ENCODE measurements at places on chromosomes 1 and 21.

DNA sequence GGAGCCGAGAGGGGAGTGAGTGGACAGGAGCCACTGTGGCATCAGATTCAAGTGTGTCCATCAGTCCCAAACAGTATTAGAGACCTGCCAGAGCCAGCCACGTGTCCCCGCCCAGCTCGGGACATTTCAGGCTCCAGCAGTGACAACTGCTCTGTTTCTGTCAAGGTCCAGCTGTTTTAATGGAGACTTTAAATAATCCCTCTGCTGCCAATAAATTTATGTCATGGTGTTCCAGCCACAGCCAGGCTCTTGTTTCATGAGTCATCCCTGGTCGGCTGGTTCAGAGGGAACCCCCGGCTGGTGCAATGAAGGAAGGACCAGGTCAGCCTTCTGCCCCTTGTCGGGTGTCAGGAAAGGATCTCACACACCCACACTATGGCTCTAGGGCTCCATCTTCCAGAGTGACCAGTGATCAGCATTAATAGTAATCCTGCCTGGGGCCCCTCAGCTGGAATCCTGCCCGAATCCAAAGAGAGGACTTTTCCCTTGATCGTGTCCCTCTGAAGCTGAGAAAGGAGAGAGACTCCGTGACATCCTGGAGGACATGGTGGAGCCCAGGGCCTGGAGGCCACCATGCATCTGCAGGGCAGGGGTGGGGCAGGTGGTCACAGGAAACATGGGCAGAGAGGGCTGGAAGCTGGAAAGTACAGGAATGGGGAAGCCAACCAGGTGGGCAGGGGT is 197.3 kb downstream of the MATN1 start:
- DNase-seq: no peak

GRCh38 chr1:98749152-98749756 is 87.7 kb downstream of the SNX7 start:
- no peak for DNase-seq

DNA sequence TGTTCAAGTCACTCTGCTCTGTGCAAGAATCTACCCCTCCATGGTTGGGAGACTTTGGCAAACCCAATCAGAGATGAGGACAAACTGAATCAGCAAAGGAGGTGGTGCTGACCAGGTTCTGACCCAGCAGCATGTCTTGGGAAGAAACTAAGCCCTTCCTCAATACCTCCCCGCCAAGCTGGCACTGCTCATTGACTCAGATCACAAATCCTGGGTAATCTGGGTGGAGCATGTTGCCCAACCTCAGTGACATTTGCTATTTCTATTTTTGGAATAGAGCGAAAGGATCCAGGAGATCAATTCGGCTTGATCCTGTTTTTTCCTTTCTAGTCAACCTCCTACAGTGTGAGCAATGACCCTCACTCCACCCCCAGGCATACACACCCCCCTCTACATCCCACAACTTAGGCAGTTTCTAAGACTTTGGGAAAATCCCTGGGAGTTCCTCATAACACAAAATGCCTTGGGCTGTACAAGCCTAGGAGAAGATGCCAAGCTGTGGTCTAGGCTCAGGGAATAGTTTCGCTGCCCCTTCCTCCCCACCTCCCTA is 166.8 kb upstream of the KCNJ6 start:
- DNase-seq: no peak

GRCh38 chr1:234062166-234062565 is 157.7 kb downstream of the SLC35F3 start:
- no peak for DNase-seq

DNA sequence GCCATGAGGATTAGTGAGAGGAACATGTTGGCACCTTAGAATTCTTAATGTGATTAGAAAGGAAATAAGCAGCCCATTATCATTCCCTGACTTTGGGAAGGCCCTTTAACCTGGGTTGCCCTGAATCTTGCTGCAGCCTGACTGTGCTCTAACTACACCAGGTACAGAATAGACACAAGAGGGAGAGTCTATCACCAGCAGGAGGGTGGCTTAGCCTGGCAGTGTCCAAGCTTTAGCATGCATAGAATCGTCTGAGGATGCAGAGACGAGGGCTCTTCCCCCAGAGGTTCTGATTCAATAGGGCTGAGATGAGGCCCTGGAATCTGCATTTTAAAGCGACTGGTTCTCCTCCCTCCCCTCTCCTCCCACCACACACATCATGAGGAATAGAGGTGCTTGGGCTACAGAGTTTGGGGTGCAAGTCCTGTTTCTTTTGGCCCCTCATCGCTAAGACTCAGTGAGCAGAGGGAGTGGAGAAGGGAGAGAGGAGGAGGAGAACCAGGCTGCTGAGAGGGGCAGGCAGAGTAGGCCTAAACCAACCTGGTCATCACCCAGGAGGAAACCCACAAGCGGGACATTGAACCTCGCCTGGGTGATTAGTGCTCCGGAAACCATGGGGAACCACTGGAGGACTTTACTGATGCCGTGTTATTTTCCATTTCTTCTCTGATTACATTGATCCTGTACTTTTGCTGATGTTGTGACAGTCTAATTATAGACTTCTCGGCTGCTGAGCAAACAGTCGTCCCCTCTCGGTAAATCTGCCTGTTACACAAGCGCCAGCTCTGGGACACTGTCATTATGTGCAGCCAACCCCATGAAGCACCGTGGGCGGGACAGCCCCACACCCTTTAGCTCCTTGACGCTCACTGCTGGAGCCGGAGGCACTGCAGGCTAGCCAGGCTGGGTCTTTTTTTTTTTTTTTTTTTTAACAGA is 6.3 kb upstream of the TENT5C start:
- DNase-seq: no peak

DNA sequence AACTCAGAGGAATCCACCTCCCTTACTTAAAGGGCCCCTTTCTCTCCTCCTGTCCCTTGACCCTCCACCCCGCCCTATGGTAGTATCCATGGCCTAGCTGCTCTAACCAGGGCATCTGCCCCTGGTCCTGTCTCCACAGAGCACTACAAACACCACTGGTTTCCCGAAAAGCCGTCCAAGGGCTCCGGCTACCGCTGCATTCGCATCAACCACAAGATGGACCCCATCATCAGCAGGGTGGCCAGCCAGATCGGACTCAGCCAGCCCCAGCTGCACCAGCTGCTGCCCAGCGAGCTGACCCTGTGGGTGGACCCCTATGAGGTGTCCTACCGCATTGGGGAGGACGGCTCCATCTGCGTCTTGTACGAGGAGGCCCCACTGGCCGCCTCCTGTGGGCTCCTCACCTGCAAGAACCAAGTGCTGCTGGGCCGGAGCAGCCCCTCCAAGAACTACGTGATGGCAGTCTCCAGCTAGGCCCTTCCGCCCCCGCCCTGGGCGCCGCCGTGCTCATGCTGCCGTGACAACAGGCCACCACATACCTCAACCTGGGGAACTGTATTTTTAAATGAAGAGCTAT is 1.7 kb downstream of the BTG2 start:
- DNase-seq: no peak

GRCh38 chr1:56532350-56532683 is 47.0 kb downstream of the PLPP3 start:
- DNase-seq: no peak

GRCh38 chr1:183443011-183443410 is 24.8 kb upstream of the NMNAT2 start:
- DNase-seq: no peak

DNA sequence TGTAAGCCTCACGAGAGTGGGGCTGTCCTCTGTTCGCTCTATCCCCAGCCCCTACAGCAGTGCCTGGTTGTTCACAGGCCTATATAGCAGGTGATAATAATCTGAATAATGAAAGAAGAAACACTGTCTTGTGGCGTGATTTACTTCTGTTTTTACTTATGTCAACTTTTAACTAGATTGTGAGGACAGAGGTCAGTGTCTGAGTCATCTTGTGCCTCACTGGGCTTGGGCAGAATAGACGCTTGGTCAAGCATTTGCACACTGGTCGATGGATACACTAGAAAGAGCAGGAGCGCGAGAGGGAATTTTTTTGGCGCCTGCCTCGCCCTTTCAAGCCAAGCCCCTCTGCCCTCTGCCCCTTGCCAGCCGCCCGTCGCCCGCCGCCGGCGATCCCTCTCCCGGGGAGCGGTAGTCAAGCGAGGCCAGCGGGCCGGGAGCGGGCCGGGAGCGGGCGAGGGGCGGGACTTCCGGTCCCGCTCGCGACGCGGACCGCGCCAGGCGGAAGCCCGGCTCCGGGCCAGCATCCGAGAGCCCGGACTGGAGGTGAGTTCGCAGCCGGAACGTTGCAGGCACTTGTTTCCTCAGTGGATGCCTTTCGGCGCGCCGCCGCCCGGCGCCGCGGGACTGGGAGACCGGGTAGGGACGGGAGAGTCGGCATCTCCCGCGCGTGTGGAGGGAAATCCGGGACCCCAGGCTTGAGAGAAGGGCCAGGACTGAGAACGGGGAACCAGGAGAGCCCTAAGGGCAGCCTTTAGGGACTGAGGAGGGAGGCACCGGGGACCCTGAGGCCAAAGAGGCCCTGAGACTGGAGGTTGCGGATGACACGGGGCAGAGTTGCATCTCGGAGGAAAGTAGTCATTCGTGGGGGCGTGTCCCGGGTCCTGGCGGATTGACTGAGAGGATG is at the start of gene DISP1:
Gene DISP1 (plus strand): TSS at position 504 of the 904 bp plus-strand sequence. CDS start 127,785 bp downstream, outside the sequence.
- DNase-seq: peak; percentile 91

GRCh38 chr1:26285366-26286063 is 5.6 kb downstream of the SH3BGRL3 start:
- peak; percentile 63 for DNase-seq

DNA sequence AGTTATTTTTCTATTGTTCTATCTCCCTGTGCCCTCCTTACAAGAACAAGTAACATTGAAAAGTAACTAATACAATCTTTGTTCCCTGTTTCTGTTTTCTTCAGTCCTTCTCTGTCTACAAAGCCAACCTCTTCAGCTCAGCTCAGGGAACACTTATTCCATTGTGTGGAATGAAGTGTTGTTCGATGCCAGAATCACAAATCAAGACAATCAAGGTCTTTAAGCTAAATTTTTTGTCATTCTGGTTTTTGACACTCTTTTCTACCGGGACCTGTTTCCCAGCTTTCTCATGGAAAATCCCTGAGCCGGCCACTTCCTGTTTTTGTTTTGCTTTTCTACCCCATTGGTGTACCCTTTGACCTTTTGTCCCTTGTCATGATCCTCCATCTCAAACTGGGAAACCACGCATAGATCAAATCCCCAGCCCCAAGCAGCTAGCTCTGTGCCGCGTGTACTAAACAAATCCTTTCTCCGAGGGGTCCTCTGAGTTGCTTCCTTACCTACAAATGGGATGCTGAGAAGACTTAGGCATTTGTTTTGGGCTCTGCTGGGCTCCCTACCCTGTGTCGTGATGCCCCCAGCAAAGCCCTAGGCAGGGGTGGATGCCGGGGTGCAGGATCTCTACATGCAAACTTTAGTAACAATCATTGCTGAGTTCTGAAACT is 141.8 kb downstream of the TOMM20 start:
- DNase-seq: no peak

DNA sequence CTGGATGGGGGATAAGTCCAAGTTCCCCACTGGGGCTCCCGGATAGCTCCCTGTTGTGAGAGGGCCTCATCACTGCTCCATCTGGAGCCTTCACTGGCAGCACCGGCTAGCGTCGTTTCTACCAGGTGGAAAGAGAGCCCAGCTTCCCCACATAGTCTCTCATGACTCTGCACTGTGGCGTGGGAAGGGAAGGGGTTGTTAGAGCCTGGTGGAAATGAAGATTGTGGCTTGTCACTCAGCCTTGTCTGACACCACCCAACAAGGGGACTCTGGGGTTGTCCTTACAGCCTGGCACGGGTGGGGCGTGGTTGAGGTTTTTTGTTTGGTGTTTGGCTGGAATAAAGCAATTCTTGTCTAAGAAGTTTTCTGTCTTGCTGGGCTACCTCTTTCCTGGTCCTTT is 94.6 kb downstream of the ADARB1 start:
- no peak for DNase-seq

- DNase-seq: no peak
Measured at GRCh38 chr1:211737115-211738035, 62.0 kb upstream of the NEK2 start.

GRCh38 chr1:78254517-78254916 is 208.8 kb downstream of the GIPC2 start:
- DNase-seq: no peak

DNA sequence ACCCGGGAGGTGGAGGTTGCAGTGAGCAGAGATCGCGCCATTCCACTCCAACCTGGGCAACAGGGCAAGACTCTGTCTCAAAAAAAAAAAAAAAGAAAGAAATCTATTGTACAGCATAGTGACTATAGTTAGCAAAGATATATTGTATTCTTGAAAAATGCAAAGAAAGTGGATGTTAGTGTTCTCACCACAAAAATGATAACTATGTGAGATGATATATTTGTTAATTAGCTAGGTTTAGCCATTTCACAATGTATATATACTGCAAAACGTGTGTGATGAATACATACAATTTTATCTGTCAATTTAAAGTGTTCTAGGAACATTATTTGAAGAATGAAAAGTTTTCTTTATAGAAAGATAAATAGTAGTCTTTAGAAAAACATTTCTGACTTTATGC is 179.9 kb downstream of the AK5 start:
- DNase-seq: no peak

DNA sequence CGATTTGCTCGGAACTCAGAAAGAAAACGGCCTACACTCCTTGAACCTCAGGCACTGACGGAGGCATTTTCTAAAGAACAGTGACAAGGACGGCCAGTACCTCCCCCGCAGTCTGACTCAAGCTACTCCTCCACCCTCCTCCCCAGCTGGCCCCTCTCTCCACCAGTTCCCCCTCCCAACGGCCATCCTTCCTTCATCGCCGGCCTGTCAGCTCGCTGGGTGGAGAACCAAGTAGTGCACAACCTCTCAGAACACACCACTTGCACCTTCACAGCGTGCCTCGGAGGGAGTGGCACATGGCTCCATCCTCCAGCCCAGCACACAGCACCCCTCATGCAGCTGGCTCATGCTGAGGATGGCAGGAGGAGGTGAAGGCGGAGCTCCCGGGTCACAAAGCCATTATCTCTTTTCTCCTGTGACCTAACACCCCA is 58.8 kb downstream of the TOR1AIP2 start:
- DNase-seq: no peak

- peak; percentile 6 for DNase-seq
Measured at GRCh38 chr21:28604946-28605537, 387.6 kb downstream of the LTN1 start.

DNA sequence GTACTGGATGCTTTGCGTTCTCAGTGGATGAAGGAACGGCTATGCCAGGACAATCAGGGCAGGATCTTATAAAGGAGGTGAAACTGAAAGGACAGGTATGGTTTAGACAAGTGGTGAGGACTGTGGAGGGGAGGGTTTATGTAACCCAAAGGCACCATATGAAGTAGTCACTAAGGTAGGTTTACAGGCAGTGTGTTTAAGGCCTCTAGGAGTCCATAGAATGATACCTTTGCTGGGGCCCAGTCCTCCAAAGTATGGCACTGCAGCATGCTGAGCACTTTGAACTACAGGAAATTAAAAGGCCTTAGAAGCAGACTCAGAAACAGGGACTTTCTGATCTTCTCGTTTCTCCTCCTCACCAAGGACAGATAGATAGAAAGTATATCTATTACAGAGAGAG is 304.7 kb upstream of the USP25 start:
- no peak for DNase-seq

GRCh38 chr1:182144646-182145030 is 83.1 kb upstream of the ZNF648 start:
- DNase-seq: no peak
